ENCODE measurements at places on chromosomes 3 and 15. TPM values are rescaled to one million over a fixed set of nuclear protein-coding genes. Genes with fewer than 3 reads are reported as not detected.

Gene PSMD2
- total RNA-seq, result 207 TPM

Gene SYNPR
- 44.5 TPM for total RNA-seq

Gene PRSS50
- 0.25 TPM for total RNA-seq

Gene PIF1
- 1.2 TPM for total RNA-seq

Gene SEMA6D
- 49.4 TPM for total RNA-seq

Gene KBTBD13
- not detected for total RNA-seq

Gene GP9
- total RNA-seq, result 0.25 TPM

Gene PPP1R14D
- total RNA-seq, result not detected

Gene HHLA2
- total RNA-seq, result not detected

Gene CLRN1
- not detected for total RNA-seq

Gene GOLGA8A
- 28.8 TPM for total RNA-seq

Gene FEZF2
- total RNA-seq, result 15.2 TPM

Gene SERINC4
- total RNA-seq, result under 0.01 TPM

Gene C3orf18
- total RNA-seq, result 8.9 TPM

Gene ZIC1
- 12.3 TPM for total RNA-seq

Gene LRTM1
- total RNA-seq, result not detected

Gene SLC26A6
- total RNA-seq, result 3.2 TPM

Gene CCK
- total RNA-seq, result 24.3 TPM

Gene PLSCR5
- 0.25 TPM for total RNA-seq

Gene KNL1
- 3.7 TPM for total RNA-seq

Gene NPAP1
- 0.49 TPM for total RNA-seq

Gene BCHE
- total RNA-seq, result 14.0 TPM

Gene ADAMTS17
- total RNA-seq, result 6.1 TPM

Gene DNAH1
- total RNA-seq, result 1.7 TPM

Gene SCAPER
- total RNA-seq, result 77.7 TPM

Gene GRM2
- total RNA-seq, result 10.6 TPM

Gene PTX3
- 14.0 TPM for total RNA-seq

Gene NR1I2
- 0.74 TPM for total RNA-seq

Gene CYP8B1
- not detected for total RNA-seq

Gene CHDH
- total RNA-seq, result 1.2 TPM

Gene CYP19A1
- total RNA-seq, result 0.25 TPM

Gene FOXB1
- total RNA-seq, result not detected

Gene LSAMP
- 97.1 TPM for total RNA-seq

Gene ITGA11
- total RNA-seq, result 1.5 TPM

Gene ERICH6
- total RNA-seq, result 0.25 TPM

Gene SMAD6
- 1.7 TPM for total RNA-seq

Gene FRMD5
- 19.7 TPM for total RNA-seq

Gene ARHGAP31
- 4.7 TPM for total RNA-seq

Gene COPS2
- 61.7 TPM for total RNA-seq

Gene ECE2
- 2.7 TPM for total RNA-seq

Gene SQOR
- total RNA-seq, result 2.0 TPM

Gene ACTRT3
- 2.2 TPM for total RNA-seq

Gene DNAH12
- 0.74 TPM for total RNA-seq

Gene THSD4
- 3.0 TPM for total RNA-seq

Gene SLC28A2
- total RNA-seq, result not detected
